Psoas muscle (tissue), 8 donors: ENCODE measurements at places on chromosomes 11 and 22. TPM values are rescaled to one million over a fixed set of nuclear protein-coding genes. Genes with fewer than 3 reads are reported as not detected.

The GSTT2B gene
- 5.8 TPM for total RNA-seq

The CD6 gene
- 0.43 TPM for total RNA-seq

GRCh38 chr11:13348305-13348704 lies 70.7 kb downstream of the BMAL1 start:
- no peak for DNase-seq

- no peak for DNase-seq
Observed at GRCh38 chr11:100888836-100889235, 201.7 kb downstream of the ARHGAP42 start.

The SLC25A18 gene
- total RNA-seq, result 0.66 TPM

GRCh38 chr22:27576413-27576812 lies 225.1 kb downstream of the MN1 start:
- DNase-seq, result no peak

DNA sequence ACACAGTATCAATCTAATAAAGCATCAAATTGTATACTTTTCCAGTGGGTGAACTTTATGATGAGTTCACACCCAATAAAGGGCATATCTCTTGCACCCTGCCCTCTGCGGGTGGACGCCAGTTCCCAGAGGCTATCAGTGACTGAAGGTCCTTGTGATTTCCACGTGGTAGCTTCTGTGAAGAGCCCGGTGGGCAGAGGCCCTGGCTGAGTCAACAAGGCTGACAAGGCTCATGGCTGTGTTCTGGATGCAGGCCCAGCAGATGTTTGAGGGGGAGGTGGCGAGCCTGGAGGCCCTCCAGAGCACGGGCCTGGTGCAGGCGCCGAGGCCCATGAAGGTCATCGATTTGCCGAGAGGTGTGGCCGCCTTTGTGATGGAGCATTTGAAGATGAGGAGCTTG lies 71.4 kb downstream of the PIWIL3 start:
- no peak for DNase-seq

DNA sequence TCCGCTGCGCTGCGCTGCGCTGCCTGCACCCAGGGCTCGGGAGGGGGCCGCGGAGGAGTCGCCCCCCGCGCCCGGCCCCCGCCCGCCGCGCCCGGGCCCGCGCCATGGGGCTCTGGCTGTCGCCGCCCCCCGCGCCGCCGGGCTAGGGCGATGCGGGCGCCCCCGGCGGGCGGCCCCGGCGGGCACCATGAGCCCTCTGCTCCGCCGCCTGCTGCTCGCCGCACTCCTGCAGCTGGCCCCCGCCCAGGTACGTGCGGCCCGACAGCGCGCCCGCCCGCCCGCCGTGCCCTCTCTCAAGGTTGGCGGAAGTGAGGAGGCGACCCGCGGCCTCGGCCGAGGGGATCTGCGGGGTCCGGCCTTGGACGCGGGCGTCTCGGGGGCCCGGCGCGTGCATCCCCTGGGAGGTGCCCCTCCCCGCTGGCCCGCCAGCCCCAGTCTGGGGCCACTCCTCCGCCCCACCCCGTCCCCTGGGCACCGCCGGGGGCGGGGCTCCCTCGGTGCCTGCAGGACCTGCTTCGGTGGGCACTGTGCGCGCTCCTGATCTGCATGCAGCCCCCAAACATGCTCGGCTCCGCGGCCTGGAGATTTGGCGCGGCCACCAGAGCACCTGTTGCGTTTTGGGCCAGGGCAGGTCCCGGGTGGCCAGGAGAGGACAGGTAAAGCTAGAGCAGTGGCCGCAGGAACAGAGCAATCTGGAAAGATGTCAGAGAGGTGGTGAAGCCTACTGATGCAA lies 429 bp downstream of the VEGFB start:
- DNase-seq, result peak; percentile 68

The SIK3 gene
- total RNA-seq, result 47.4 TPM

GRCh38 chr22:41987276-41987675 lies 11.3 kb upstream of the WBP2NL start:
- DNase-seq, result no peak

DNA sequence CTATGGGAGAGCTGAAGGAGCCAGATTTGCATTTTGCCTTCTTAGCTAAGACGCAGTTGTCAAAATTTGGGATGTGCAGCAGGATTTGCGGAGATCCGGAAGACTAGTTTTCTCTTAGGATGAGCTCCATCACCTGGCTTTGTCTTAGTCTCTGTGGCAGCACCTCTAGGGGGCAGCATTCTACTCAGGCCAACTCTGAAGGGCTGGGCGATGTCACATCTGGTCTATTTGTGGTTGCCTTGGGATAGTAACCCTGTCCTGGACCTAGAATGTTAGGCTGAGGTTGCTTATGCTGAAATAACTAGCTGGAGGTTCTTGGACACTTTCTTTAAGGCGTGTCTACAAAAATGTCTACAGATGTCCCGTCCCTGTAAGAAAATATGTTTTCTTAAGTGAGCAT lies 116.2 kb downstream of the FAT3 start:
- DNase-seq, result no peak

GRCh38 chr11:2699185-2699530 lies 636 bp downstream of the KCNQ1OT1 start:
- peak; percentile 67 for DNase-seq

The RCOR2 gene
- 2.1 TPM for total RNA-seq

The SCGB1D2 gene
- 3.4 TPM for total RNA-seq

DNA sequence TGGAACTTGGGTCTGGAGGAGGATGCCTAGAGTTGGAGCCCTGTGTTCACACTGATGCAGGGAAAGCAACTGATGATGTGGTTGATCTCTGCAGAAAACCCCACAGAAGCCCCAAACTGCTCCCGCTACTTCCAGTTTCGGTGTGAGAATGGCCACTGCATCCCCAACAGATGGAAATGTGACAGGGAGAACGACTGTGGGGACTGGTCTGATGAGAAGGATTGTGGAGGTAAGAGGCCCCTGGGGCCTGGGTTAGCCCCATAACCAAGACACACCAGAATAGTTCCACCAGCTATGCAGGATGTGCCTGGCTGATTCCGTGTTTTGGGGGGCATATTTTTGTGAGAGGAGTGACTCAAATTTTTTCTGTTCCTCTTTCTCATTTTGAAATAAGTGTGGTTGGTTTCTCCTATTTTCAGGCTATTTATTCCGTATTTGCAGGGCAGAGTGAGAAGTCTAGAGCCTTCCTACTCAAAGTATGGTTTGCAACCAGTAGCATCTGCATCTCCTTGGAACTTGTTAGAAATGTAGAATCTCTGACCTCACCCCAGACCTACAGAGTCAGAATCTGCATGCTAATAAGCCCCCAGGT lies 137.3 kb upstream of the SORL1-AS1 start:
- no peak for DNase-seq

DNA sequence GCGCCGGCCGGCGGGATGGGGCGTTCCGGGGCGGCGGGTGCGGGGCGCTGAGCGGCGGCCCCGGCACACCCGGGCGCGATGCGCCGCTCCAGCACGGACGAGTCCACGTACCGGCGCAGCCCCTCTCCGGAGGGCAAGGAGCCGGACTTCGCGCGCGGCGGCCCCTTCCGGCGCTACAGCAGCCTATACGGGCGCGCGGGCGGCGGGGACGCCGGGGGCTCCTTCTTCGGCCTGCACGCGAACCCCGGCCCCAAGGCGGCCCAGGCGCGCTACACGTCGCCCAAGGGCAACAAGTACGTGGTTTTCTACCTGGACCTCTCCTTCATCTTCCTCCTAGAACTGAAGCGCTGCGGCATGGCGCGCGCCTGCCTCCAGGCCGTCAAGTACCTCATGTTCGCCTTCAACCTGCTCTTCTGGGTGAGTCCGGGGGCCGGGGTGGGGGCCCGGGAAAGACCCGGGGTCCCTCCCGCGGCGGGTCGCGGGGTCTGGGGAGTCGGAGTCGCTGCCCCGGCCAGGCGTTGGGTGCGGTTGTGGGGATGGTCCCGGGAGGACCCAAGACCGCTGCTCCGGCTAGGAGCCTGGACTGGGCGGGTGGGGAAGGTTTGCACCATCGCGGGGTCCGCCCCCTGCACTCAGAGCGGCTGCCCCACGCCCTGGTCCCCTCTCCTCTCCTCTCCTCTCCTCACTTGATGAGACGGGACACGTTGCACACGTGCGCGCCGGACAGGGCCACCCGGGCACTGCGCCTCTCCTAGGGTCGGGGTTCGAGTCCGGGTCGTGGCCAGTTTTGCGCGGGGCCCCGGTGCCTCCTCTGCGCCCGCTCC lies 7.5 kb downstream of the TSPAN4 start:
- no peak for DNase-seq

- DNase-seq, result no peak
Observed at GRCh38 chr11:124482362-124483147, 37.1 kb upstream of the OR8B8 start.

The GRAP2 gene
- total RNA-seq, result 0.54 TPM

GRCh38 chr22:46462726-46463371 lies 74.6 kb downstream of the CELSR1 start:
- no peak for DNase-seq

DNA sequence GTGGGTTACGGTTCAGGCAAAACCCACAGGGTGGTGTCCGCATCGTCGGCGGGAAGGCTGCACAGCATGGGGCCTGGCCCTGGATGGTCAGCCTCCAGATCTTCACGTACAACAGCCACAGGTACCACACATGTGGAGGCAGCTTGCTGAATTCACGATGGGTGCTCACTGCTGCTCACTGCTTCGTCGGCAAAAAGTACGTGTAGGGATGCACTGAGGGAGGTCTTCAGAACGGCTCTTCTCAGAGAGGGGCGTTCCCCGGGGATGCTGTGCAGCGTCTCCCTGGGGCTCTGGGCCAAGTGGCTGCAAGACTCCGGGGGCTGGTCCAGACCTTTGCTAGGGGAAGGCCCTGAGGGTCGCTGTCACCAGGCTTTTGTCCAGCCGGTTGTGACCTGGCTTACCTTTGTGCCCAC lies 1.3 kb downstream of the ACR start:
- peak; percentile 39 for DNase-seq

- DNase-seq, result no peak
Observed at GRCh38 chr11:116108161-116108560, 603.9 kb upstream of the CADM1 start.

- no peak for DNase-seq
Observed at GRCh38 chr22:49889071-49889470, 29.2 kb downstream of the ALG12 start.

DNA sequence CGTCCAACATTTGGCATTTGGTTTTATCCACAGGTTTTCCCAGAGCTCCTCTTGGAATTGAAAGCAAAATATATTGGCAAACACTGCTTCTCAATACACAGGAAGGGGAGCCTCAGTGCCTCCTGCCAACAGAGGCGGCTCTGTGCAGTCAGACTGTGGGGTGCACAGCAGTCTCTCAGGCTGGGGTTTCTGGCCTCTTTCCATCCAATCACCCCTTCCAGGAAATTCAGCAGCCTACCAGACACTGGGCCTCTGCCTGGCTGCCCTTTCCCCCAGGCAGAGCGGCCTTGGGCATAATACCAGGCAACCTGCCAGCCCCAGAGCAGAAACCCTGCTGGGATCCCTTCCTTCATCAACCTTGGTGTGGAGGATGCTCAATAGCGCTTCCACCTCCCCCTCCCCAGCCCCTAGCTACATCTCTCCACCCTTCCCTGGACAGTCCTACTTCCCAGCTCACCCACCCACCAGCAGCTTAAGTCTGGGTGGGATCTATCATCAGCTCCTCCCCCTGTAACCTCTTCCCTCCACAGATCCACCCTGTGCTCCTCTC lies 17.8 kb upstream of the RAPSN start:
- DNase-seq, result peak; percentile 60
